ENCODE measurements at places on chromosomes 7 and 10.

DNA sequence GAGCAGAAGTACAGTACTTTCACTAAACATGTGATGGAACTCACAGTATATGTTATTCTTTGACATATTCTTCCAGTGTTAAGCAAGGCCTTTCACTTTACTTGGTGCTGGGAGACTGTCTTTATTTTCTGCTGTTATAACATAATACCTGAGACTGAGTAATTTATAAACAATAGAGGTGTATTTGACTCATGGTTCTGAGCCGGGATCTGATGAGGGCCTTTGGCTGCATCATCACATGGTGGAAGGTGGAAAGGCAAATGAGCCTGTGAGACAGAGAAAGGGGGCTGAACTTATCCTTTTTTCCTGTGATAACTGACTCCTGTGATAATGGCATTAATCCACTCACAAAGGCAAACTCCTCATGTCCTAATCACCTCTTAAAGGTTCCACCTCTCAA, 1.4 kb downstream of the SUPV3L1 start:
- DNase-seq: no peak

GRCh38 chr10:120732643-120733313, 118.4 kb upstream of the WDR11 start:
- DNase-seq: peak; percentile 12

- DNase-seq: no peak
Measured at GRCh38 chr7:101882595-101883564, 65.5 kb downstream of the CUX1 start.

- DNase-seq: no peak
Measured at GRCh38 chr10:30248728-30249127, 100.3 kb downstream of the MTPAP start.

GRCh38 chr7:12256090-12256489, 45.0 kb downstream of the TMEM106B start:
- no peak for DNase-seq

- DNase-seq: peak; percentile 35
Measured at GRCh38 chr10:5666008-5666840, at the start of gene ASB13. ASB13 (minus strand) TSS chr10:5666595; CDS start chr10:5666551, 44 bp downstream.

GRCh38 chr7:43905209-43905946, 1.0 kb downstream of the URGCP start:
- no peak for DNase-seq

DNA sequence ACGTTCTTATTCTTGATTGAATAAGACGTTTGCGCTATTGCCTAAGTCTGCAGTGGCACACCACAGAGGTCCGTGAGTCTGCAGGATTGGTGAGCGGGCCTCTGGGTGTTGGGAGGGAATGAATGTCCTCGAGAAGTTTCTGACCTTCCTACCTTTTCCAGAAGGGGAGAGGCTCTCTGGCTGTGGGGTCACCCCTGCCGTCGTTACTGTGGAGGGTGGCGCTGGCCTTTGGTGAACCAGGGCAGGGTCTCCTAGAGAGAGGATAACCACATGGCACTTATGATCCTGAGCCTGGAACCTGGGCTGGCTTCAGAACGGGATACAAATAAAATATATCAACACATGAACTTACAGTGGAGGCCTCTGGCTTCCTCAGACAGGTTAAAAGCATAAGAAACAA, 13.8 kb downstream of the IL15RA start:
- DNase-seq: no peak

- DNase-seq: no peak
Measured at GRCh38 chr7:80491462-80491861, 20.4 kb downstream of the GNAT3 start.

- no peak for DNase-seq
Measured at GRCh38 chr7:74599244-74599643, 58.3 kb upstream of the GTF2I start.

DNA sequence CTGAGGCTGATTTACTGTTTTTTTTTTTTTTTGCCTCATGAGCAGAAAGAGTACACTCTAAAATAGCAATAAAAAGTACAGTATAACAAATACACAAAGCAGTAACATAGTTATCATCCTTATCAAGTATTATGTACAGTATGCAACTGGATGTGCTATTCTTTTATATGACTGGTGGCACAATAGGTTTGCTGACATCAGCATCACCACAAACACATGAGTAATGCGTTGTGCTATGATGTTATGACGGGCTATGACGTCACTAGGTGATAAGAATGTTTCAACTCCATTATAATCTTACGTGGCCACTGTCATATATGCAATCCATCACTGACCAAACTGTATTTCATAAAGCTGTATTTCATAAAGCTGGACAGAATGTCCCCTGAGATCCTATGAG, 189.2 kb upstream of the GLI3 start:
- no peak for DNase-seq

DNA sequence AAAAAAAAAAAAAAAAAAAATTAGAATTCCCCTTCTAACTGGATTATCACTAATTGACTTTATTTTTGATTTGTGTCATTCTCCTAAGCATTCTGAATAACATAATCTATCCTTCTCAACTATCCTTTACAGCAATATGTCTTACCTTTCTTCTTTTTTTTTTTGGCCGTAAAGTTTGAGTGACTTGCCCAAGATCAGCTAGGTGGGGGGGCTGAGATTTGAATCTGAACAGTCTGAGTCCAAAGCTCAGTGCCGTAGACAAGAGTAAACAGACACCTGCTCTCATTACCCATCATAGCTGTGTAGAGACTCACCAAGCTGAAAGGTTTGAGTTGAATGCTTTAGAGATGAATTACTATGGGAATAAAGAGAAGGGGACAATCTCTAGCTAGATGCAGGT, 192.1 kb downstream of the SORCS1 start:
- DNase-seq: no peak
